NCI-H1048 (cell line): ENCODE measurements at places on chromosomes 11 and 22.

GRCh38 chr11:66106786-66107599, 36.9 kb downstream of the PACS1 start:
- no peak for DNase-seq

DNA sequence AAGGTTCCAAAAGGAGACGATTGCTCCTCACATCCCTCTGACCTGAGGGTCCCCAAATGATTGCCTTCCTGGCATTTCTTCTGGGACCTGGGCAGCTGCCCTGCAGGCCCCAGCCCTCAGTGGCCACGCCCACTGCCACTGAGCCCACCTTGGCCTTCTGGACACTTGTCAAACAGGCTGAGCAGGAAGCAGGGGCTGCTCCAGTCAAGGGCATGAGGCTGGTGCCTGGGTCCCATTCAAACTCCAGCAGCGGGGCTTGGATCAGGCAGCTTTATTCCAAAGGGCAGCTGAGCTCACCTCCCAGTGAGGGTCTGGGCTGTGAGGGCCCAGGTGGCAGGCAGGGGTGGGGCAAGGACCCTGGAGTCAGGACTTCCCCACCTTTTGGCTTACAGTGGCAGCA, 13.6 kb downstream of the KCTD17 start:
- no peak for DNase-seq

GRCh38 chr11:6099577-6099976, 7.9 kb upstream of the OR56B4 start:
- DNase-seq = no peak

GRCh38 chr11:15816260-15816871, 540.0 kb downstream of the SOX6 start:
- DNase-seq = no peak

GRCh38 chr11:17473071-17473744, 3.4 kb downstream of the ABCC8 start:
- DNase-seq = no peak

DNA sequence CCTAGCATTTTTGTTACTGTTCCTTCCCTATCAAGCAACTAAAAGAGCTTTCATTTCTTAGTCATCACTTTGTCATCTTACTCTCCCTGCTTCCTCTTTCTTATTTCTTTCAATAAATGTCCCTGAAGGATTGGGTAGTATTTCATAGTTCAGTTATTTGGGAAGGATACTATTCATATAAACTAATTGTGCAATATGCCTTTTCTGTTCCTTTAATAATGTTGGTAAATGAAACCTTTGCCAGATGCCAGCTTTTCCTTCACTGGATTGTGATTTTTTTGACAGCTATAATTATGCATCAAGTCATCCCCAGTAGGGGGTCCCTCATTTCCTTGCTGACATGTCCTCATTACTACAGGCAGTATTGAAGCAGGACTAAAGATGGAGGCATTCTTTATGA, 101.7 kb downstream of the ATM start:
- DNase-seq = no peak

DNA sequence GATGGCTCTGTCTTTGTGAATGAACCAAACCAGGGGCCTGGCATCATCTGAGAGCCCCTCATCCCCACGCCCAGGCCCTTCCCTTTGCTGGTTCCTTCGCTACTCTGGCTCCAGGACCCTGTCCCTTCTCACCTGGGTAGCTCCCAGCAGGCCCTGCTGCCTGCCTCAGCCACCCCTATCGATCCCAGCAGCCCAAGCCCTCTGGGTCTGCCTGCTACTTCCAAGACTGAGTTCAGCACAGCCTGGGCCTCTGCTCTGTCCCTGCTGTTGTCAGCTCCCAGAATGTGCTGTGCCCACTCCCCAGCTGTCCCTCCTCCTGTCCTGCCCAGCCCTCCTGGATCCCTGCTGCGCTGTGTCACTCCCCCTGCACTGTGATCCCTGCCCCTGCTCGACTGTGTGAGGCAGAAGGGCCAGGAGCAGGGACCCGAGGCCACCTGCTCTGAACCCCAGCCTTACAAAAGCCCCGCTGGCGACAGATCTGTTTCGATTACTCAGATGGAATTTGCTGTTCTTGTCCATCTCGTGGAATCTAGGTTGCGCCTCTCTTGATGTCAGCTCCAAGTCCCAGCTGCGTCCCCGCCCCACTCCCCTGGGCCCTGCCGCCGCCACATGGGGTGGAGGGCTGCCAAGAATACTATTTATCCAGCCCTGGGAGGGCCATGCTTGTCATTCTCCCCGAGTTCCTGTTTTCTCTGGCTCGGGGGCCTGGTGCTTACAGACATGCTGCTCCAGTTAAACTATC, 13.0 kb downstream of the MRPL21 start:
- no peak for DNase-seq

DNA sequence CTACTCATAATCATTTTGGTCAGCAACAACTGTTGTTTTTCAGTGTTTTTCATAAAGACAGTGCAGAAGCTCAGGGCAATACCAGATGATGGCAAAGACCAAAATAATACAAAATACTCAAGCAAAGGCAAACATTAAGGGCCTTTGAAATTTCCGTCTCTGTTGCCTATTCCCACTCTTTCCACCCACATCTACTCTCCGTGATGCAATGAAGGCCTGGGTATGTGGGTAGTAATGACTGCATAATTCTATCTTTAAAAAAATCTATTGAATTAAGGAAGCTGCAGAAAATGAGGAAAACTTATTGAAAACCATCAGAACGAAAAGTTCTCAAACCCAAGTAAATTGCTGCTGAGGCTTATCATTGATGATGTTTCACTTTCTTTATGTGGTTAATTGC, 203.3 kb downstream of the MAML2 start:
- DNase-seq = no peak

DNA sequence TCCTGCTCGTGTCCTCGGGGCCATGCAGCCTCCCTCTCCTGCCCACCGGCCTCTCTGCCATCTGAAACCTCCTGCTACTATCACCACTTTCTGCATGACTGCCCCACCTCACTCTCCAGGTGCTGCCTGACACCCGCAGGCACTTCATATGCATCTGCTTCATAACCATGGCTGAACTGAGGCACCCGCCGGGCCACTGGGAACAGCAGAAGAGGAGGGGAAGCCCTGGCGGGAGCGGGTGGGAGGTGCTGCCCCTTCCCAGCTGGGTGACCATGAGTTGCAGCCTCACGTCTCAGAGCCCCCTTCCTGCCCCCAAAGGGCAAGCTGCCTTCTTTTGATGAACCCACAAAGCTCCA, 21.7 kb upstream of the PICK1 start:
- DNase-seq = no peak

GRCh38 chr11:79894111-79894510, 453.3 kb upstream of the TENM4 start:
- DNase-seq = no peak
